ENCODE measurements at places on chromosomes 6 and 20.
A peak's percentile ranks its signal among the peaks of the same experiment; 100 is the strongest.

GRCh38 chr6:77466055-77466450, 2.8 kb upstream of the HTR1B start:
- DNase-seq = no peak

GRCh38 chr6:136728033-136728939, 64.0 kb downstream of the MAP3K5 start:
- DNase-seq = no peak

- DNase-seq = peak; percentile 37
Observed at GRCh38 chr6:13428583-13429405, 58.6 kb downstream of the GFOD1 start.

- no peak for DNase-seq
Observed at GRCh38 chr20:48597521-48598302, 230.1 kb downstream of the PREX1 start.

Measured in activated B cell treated with CpG ODN at 0.5 μM for 24 hours (primary cell).